Suprapubic skin (tissue), 4 donors: ENCODE measurements at places on chromosomes 7 and 10.

- DNase-seq: no peak
Observed at GRCh38 chr7:17347401-17347800, 48.9 kb downstream of the AHR start.

- no peak for DNase-seq
Observed at GRCh38 chr7:44259547-44260457, 59.0 kb downstream of the YKT6 start.

DNA sequence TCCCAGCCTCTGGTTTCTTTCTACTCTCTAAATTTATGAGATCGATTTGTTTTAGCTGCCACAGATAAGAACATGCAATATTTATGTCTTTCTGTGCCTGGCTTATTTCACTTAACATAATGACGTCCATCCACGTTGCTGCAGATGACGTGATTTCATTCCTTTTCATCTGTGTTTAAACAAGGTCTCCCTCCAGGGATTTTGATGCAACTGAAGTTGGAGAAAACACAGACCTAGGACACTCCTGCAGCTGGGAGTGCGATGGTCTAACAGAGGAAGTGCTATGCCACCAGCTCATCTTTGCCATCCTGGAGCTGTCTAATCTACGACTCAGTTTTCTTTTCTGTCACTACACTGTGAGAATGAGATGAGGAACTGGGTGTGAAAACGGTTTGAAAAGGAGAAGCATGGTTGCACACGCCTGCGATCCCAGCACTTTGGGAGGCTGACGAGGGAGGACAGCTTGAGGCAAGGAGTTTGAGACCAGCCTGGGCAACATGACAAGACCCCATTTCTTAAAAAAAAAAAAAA lies 1.5 kb upstream of the KCTD7 start:
- no peak for DNase-seq

DNA sequence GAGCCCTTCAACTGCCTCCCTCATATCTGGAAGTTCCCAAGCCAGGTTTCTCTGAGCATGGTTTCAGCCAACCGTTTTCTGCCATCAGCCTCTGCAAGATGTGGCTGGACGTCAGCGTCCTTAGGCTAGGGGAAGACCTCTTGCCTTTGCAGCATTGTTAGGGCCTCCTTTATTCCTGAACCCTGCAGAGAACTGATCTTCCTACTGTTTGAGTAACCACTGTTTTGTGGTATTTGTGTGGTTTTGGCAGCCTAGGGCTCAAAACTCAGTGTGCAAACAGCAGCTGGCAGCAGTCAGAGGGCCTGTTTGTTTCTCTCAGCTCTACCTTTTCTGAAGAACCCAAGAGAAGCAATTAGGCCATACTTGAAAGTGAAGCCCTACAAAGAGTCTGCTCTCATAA lies 83.4 kb upstream of the SEMA3E start:
- no peak for DNase-seq

DNA sequence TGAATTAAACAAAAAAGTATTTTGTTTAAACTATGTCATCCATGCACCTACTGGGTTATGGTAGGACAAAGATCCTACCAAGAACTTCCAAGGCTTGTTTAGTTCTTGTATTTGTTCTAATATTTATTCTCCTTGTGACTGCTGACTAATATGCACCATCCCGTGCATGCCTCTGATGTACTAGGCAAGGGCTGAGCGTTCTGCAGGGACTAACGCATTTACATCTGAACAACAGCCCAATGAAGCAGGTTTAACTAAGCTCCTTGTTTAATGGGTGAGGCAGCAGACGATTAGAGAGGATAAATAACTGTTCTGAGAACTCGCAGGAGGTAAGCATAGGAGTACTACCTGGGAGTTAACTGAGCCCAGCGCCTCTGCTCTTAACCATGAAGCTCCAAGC lies 64.9 kb downstream of the KIAA1549 start:
- no peak for DNase-seq

- DNase-seq: no peak
Observed at GRCh38 chr10:31886885-31887284, 41.7 kb downstream of the ARHGAP12 start.

DNA sequence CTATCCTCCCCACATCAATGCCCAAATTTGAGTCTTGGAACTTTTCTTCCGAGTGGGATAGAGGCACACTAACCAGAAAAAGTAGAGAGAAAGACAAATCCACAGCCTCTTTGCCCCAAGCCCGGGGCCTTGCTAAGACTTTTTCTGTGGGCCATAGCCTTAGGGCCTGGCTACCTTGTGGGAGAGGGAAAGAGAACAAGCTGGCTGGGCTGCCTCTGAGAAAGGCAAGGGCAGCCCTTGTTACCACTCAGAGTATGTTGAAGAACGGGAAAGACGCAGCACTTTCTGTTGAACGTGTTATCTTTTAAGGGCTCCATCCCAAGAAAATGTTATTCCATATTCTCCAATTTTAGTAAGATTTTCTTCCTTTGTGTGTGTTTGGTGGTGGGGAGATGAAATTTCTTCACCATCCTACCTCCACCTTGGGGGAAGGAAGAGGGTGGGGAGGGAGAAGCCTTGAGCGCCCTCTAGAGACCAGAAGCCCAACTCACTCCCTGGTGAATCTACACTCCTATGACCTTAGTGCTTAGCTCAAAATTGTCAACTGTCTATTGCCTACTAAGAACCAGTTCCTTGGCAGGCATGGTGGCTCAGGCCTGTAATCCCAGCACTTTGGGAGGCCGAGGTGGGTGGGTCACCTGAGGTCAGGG lies 3.9 kb upstream of the NRF1 start:
- DNase-seq: no peak
